ENCODE measurements at places on chromosomes 7 and 10.

DNA sequence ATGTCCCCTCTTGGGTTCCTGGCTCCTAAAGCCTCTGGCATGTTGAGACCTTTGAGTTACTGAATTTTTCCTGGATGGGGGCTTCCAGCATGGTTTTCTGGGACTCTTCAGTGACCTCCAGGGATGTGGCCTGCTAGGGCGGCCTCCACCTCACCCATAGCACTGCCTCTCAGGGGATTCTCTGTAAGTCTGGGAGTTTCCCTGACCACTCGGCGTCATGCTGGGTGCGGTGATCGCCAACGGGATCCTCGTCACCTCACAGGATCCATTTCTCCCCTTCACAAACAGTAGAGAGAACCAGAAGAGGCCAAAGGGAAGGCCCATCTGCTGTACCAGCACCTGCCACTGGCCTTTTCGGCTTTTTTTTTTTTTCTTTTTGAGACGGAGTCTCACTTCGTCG, 84.3 kb downstream of the NPTX2 start:
- DNase-seq = no peak

DNA sequence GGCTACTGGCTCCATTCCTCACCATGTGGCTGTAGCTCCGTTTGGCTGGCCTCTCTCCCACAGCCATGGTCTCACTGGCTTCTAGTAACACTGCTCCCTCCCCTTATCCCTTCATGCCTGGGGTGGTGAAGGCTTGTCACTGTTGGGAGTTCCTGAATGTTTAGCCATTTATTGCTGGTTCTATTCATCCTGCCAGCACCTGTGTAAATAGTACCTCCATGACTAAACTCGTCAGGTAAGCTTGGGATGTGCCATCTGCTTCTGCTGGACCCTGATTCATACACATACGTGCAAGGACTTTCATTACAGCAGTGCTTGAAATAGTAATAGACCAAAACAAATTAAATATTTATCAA, 61.6 kb downstream of the CCDC71L start:
- no peak for DNase-seq

DNA sequence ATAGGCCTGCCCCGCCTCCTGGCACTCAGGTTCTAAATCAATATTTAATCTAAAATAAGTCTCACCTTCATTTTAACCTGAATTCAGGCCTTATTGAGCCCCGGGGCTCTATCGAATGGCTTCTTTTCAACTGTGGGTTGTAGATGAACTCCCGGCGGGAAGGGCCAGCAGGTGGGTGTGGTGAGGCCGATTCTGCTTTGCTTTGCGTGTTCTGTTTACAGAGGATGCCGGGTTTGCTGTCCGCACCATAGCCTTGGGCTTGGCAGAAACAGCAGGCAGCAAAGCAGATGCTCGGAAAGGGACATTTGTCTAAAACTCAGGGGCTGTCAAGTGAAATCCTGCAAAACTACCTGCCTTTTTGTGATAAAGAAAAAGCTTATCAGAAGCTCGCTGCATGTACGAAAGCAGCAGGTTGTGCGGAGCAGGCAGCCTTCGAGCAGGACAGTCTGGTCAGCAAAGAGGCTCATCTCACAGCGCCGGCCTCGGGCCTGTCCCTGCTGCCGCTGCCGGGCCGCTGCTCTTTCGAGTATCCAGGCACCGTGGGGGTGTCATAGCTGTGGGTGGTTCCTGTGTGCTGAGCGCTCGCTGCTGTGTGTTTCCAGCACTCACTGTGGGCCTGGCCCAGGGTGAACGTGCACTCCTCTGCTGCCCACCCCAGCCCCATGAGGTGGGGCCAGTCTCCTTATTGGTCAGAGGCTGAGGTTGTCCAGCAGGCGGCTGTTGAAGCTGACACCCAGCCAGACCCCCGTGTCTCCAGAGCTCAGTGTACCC, 434.8 kb upstream of the FOXK1 start:
- no peak for DNase-seq

GRCh38 chr7:84675633-84676034, 481.0 kb upstream of the SEMA3A start:
- DNase-seq = no peak

GRCh38 chr10:129709627-129710509, 242.8 kb downstream of the MGMT start:
- no peak for DNase-seq

DNA sequence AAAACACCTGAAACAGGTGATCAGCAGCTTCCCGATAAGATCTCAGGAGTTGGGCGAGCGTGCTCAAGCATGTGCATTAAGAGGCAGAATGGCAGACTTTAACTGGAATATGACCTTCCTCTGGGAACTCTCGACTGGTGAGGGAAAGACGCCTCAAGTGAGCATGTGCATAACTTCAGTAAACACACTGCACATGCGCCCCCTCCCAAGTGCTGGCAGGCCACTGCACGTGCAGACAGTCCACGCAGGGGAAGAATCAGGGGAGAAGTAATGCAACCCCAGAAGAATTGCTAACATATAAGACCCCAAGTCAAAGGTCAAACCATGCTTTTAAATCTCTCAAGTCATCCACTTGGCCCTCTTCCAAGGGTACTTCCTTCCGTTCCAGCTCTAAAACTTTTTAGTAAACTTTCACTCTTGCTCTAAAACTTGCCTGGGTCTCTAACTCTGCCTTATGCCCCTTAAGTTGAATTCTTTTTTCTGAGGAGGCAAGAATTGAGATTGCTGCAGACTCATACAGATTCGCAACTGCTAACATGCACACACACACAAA, 541.0 kb downstream of the TNS3 start:
- no peak for DNase-seq

DNA sequence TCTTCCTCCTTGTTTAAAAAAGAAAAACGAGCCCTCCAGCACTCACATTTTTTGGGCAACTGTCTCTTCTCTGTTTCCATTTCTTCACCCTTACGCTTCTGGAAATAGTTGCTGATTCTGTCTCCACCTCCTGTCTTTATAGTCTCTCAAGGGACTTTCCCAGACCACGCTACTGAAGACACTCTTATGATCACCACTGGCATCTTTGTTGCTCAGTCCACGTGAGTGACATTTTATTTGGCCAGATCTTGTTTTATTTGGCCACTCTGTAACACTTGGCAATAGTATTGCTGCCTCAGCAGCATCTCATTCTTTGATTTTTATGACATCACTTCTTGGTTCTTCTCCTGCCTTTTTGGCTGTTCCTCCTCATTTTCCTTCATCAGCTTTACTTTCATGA, 21.6 kb upstream of the NME8 start:
- DNase-seq = no peak

DNA sequence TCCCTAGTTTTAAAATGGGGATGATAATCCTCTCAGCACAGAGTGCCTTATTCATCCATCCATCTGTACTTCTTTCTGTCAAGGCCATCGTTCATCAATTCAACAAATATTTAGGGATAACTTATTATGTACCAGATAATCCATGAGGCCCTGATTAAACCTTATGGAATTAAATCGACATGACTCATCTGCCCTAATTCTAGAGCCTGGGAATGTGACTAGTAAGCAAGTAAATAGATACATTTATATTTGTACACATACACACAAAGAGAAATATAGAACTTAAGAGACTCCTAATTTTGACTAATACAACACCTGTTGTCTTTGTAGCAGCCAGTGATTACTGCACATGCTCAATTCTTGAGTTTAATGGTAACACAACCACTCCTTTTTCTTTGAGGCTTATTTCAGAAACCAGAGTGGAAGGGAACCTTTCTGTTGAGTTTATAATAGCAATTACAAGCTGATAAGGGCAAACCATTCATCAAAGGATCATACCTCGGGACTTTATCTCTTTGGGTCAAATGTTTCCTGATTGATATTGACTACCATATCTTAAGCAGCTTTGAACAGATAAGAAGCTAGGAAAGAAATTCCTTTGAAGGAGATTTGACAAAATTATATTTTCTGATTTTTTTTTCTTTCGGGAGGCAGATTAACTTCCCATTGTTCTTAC, 122.7 kb downstream of the ARID5B start:
- no peak for DNase-seq

DNA sequence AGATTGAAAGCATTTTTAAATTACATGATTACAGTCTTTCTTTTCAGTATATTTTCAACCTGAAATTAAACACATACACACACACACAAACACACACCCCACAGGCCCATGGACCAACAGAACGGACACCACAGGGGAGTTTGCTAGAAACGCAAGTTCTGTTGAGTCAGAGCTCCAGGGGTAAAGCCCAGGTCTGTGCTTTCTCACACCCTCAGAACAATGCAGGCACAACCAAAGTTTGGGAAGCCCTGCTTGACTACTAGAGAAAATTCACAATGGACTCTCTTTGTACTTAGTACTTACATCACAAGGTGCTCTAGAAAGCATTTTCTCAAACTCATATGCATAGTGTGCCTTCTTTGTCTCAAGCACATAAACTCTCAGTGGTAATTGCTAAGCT, 704.0 kb upstream of the IGFBP3 start:
- DNase-seq = no peak
